G401 (cell line): ENCODE measurements at places on chromosomes 12 and 14.
A peak's percentile ranks its signal among the peaks of the same experiment; 100 is the strongest.

- DNase-seq = no peak
Observed at GRCh38 chr12:127268213-127268612, 998.8 kb upstream of the TMEM132C start.

DNA sequence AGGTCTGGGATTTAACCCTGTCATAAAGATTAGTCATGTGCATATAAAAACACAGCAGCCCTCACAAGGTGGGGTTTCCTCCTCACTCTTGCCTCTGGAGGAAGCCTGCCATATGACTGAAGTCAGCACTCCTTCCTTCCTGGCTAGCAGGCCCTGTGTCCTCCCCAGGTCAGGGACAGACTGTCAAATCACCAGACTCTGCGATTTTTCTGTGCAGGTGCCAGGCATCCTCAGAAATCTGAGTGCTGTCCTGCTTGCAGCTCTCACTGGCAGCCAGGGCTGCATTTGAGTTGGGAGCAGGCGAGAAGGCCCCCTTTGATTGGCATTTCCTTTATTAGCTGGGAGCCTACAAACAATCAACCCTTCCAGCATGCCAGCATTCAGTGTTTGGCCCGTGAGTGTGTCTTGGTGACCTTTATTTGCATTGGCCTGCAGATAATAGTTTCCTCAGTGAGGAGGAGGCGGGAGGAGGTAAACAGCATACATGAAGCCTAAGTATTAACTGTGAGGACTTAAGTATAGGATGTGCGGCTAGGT, 183.8 kb upstream of the ARHGAP5 start:
- peak; percentile 7 for DNase-seq

GRCh38 chr14:23409475-23409874, 1.4 kb upstream of the MYH6 start:
- DNase-seq = no peak

DNA sequence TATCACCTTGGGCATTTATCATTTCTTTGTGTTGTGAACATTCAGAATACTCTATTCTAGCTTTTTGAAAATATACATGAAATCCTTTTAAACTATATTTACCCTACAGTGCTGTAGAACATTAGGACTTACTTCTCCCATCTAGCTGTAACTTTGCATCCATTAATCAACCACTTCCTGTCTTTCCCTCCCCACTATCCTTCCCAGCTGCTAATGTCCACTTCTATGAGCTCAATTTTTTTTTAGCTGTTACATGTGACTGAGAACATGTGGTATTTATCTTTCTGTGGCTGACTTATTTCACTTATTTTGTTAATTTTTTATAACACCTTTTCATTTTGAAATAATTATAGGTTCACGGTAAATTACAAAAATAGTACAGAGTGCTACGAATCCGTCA, 136.0 kb downstream of the LMNTD1 start:
- DNase-seq = no peak
